GF-D8 (cell line): ENCODE measurements at places on chromosomes 6 and 20.

DNA sequence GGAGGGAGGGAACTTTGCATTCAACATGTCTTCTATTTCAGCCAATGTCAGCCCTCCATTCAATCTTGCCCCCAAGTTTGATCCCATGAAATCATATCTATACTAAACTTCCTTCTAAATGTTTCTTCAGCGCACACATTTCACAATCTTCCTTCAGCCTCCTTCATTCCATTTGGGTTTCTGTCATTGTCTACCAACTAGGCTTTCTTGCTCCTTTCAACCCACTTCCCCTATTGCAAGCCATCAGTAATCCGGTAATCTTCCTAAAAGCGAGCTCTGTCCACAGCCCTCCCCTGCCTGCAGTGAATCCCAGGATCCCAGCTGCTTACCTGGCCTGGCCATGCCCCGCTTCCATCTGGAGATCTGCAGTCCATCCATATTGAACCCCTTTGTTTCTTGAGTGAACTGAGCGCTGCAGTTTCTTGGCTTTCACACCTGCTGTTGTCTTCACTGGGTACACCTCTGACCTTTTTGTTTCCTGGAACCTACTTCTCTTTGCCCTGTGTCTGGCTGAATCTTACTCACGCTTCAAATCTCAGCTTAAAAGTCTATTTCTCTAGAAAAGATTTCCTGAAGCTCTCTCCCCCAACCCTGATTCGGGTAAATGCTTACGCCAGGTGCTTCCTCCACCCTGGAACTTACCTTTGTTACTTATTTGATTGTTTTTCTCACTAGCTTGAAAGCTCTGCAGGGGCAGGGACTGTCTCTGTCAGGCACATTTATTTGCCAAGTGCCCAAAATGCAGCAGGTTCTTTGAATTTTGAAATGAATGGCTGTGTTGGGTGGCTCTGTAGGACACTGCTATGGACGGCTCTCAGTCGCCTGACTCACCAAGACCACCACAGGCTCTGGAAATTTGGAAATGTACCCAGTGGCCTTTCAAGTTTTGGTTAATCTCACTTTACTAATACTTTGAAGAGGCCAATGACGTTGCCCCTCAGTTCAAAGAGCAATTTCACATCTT lies 50.3 kb downstream of the ADTRP start:
- no peak for DNase-seq

GRCh38 chr20:37317994-37318640 lies 27.8 kb upstream of the SRC start:
- DNase-seq = no peak

- no peak for DNase-seq
Measured at GRCh38 chr20:54090230-54091119, 20.1 kb upstream of the BCAS1 start.

GRCh38 chr6:52285177-52286068 lies 881 bp upstream of the MCM3 start:
- DNase-seq = no peak

DNA sequence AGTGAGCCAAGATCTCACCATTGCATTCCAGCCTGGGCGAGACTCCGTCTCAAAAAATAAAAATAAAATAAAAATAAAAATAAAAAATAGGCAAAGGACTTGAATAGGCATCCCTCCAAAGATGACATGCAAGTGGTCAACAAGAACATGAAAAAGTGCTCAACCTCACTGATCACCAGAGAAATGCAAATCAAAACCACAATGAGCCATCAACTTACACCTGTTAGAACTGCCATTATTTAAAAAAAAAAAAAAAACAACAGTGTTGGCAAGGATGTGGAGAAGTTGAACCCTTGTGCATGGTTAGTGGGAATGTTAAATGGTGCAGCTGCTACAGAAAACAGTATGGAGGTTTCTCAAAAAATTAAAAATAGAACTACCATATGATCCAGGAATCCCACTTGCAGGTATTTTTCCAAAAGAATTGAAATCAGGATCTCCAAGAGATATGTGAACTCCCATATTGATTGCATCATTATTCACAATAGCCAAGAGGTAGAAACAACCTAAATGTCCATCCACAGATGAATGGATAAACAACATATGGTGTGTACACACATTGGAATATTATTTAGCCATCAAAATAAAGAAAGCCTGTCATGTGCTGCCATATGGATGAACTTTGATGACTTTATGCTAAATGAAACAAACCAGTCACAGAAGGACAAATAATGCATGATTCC lies 2.8 kb downstream of the C20orf203 start:
- no peak for DNase-seq

GRCh38 chr20:5177071-5177470 lies 50.3 kb downstream of the CDS2 start:
- DNase-seq = no peak

GRCh38 chr6:5752391-5752680 lies 254.4 kb downstream of the NRN1 start:
- no peak for DNase-seq

DNA sequence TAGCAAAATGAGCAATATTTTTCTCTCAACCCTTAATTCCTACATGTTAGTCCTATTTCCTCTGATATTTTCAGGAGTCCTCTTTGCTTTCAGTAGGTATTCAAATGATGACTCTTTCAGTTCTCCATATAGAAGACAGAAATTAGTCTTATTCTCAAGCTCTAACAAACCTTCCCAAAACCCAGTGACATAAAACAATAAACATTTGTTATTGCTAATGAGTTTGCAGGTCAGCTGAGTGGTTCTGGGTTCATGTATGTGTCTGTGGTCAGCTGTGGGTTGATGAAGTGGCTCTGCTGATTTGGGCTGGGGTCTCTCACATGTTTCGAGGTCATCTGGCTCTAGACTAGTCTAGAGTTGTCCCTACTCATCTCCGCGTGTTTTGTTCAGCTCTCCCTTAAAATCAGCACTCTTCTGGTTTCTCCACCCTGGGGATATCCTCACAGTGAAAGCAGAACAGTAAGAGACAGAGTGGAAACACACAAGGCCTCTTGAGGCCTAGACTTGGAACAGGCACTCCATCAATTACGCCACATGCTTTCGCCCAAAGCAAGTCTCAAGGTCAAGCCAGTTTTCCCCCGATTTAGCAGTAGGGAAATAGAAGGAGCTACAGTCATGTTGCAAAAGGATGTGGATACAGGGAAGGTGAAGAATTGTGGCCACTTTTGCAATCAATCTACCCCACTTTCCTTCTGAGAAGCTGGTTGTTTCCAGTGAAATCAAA lies 273.0 kb downstream of the PLCB1 start:
- DNase-seq = no peak

GRCh38 chr6:141548966-141549365 lies 583.8 kb upstream of the GJE1 start:
- DNase-seq = no peak

DNA sequence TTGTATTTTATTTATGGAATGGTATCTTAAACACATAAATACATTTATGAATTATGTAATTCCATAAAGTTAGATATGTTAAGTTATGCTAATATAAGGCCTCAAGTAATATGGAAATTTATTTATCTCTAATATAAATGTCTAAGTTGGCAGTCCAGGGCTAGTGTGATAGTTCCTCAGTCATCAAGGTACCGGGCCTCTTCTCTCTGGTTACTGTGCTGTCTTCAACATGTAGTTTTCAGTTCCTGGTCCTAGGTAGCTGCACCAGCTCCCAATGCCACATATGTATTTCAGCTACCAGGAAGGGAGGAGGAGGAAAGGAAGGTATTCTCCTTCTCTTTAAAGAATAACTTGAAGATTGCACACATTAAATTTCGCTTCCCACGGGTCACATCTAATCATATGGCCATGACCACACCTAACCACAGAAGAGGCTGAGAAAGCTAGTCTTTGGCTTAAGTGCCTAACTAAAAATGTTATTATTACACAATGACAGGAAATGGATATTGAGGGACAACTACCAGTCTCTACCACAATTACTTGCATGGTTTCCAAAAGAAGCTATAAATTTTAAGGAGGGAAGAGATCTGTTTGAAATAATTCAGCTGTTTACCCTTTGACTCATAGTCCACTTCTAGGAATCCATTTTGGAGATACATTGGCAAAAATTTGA lies 68.6 kb downstream of the BCKDHB start:
- DNase-seq = peak; percentile 56
